Caco-2 (cell line): ENCODE measurements at places on chromosomes 4 and X. TPM values are rescaled to one million over a fixed set of nuclear protein-coding genes. Genes with fewer than 3 reads are reported as not detected.

ETDA gene
- total RNA-seq, result not detected in 2 replicates

C4orf54 gene
- not detected in 2 replicates for total RNA-seq

DNA sequence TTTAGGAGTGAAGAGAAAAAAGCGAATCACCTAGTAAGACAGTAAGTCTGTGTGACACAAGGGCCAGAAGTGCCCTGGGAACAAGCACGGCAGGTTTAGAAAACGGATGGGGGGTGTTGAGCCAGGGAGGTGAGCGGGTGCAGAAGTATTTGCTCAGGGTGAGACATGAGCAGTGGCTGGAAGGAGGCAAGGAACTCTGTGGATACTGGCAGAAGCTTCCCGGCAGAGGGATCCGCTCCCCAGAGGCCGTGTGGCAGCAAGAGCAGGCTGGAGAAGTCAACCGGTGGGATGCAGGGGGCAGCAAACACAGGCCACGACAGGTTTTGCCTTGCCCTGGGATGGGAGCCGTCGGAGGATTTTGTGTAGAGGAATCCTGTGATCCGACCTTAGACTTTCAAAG is 2.3 kb upstream of the UVSSA start:
- H3K27ac ChIP-seq, result peak overlapping the region; percentile 83
- DNase-seq, result no peak
- H3K36me3 ChIP-seq, result no peaks in the 10 kb centered on the region; the same call in 1 of the 2 replicates
- H3K27me3 ChIP-seq, result no peaks in the 10 kb centered on the region
- no peak overlapping the region for H3K4me3 ChIP-seq
- 0 out of 2 replicates have a peak, but pooled peaks cover 10% of the 10 kb centered on the region for H3K4me1 ChIP-seq

DNA sequence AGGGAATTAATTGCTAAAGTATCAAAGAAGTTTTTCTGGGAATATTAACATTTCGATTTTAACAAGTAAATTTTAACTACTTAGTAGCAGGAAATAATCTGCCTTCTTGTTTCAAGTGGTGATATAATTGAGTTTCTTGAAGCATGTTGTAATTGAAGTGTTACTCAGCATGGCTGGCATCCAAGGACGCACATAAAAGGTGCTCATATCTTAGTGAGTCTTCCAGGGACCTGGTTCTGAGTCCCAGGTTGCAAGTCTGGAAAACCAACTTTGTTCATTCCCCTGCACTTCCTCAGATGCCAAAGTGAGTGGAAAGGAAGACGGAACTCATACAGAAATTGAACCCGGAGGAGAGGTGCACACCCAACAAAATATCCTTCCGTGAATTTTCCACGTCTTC is 399.6 kb downstream of the NLGN4X start:
- H3K27ac ChIP-seq, result no peak overlapping the region
- H3K4me1 ChIP-seq, result no peaks in the 10 kb centered on the region
- no peak overlapping the region for H3K4me3 ChIP-seq
- DNase-seq, result no peak
- H3K36me3 ChIP-seq, result no peaks in the 10 kb centered on the region

GRCh38 chr4:139872274-139872673 is 206.7 kb downstream of the MGST2 start:
- H3K36me3 ChIP-seq, result no peaks in the 10 kb centered on the region
- no peak overlapping the region for H3K27ac ChIP-seq

GRCh38 chr4:3297066-3297859 is 4.4 kb downstream of the RGS12 start:
- no peak overlapping the region for H3K27ac ChIP-seq
- DNase-seq, result no peak
- no peak overlapping the region for H3K4me3 ChIP-seq
- H3K4me1 ChIP-seq, result no peaks in the 10 kb centered on the region
- H3K27me3 ChIP-seq, result no peaks in the 10 kb centered on the region

DNA sequence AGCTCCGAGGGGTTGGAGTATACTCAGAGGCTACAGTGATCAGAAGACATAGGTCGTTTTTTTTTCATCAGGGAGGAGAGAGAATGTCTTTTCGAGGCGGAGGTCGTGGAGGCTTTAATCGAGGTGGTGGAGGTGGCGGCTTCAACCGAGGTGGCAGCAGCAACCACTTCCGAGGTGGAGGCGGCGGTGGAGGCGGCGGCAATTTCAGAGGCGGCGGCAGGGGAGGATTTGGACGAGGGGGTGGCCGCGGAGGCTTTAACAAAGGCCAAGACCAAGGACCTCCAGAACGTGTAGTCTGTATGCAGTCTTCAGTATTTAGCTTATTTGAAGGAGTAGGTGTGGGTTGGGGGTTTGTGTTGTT is 500 bp downstream of the GAR1 start:
- H3K4me3 ChIP-seq, result peak overlapping the region; percentile 88
- no peaks in the 10 kb centered on the region for H3K27me3 ChIP-seq
- no peaks in the 10 kb centered on the region; the same call in 1 of the 2 replicates for H3K4me1 ChIP-seq

- peak overlapping the region; percentile 85 for H3K27ac ChIP-seq
- H3K27me3 ChIP-seq, result no peaks in the 10 kb centered on the region
- peaks cover 18% of the 10 kb centered on the region for H3K4me1 ChIP-seq
- DNase-seq, result peak; percentile 82
- H3K36me3 ChIP-seq, result no peaks in the 10 kb centered on the region
Observed at GRCh38 chr4:139266583-139267257, 13.3 kb downstream of the MGARP start.
